ENCODE measurements at places on chromosomes 3 and 15. TPM values are rescaled to one million over a fixed set of nuclear protein-coding genes. Genes with fewer than 3 reads are reported as not detected.
A peak's percentile ranks its signal among the peaks of the same experiment; 100 is the strongest.

DNA sequence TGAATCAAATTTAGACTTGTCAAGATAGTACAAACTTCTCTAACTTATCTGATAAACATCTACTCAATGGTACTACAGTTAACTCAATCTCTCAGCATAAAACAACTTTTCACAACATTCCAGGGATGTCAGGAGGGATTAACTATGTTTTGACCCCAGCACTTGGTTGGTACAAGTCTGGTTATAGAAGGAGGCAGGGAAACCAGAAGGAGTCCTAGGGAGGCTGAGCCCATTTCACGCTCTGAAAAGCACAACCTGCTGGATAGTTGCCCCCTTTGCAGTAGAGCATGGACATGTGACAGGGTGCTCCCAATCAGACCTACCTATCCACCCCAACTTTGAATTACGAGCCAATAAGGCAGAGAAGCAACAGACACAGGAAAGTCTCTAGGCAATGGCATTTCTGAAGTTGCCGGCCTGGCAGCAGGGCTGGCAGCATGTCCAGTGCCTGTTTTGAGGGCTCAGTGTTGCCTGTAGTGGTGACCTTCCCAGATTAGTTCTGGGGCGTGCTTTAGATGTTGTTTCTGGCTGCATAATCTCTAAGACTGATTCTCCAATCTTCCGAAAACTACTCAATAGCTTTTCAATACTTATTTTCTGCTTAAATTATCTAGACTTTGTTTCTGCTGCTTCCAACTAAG lies 8.2 kb downstream of the ANKUB1 start:
- DNase-seq = no peak

GRCh38 chr15:37149146-37149545 lies 48.8 kb upstream of the MEIS2 start:
- DNase-seq = no peak

GRCh38 chr3:169186596-169186995 lies 476.9 kb downstream of the MECOM start:
- no peak for DNase-seq

GRCh38 chr3:169060037-169060436 lies 603.5 kb downstream of the MECOM start:
- DNase-seq = no peak

- peak; percentile 55 for DNase-seq
Observed at GRCh38 chr3:94615275-94616065, 552.6 kb downstream of the NSUN3 start.

- peak; percentile 27 for DNase-seq
Observed at GRCh38 chr15:47299846-47300434, 417.4 kb upstream of the SEMA6D start.

DNA sequence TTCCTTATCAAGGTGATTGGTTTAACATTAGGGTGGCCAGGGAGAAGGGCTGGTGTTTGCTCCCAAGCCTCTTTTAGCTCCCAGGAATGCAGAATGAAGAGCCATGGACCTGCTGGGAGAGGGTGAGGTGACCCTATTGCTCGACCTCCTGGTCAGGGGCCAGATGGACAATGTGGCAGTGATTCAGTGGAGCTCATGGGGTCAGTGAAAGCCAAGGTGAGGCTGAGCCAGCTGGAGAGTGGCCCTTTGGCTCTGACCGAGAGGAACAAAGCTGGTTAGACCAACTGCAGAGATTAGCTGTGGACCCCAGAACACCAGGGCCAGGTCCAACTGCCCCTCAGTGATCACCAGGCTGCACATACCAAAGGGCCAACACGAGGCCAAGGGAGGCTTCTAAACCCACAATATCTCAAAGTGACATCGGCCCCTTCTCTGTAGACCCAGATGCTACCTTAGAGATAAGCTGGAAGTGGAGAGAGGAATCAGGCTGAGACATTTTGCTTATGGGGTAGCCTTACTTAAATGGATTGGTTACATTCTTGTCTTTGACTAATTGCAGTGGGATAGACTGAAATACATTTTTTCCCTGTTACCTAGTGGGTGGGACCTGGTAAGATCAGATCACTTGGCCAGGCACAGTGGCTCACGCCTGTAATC lies 15.8 kb upstream of the BTBD1 start:
- DNase-seq = no peak

- no peak for DNase-seq
Observed at GRCh38 chr15:22948056-22948455, 32.1 kb downstream of the CYFIP1 start.

DNA sequence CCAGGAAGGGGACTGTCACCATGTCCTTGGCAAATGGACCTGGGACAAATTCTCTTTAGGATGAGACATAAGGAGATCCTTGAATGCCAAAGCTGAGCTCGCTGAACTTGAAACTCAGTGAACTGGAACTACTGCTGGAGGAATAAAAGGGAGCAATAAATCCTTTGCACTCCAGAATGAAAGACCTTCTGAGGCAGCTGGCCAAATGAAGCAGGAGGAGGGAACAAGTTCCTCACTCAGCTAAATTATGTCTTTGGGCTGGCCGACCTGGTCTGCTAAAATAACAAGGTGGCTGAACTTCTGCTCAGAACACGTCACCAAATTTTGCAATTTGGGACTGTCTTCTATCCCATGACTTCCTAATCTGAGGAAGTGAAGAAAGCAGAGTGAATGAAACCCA lies 314.7 kb downstream of the LPP start:
- DNase-seq = no peak

- DNase-seq = no peak
Observed at GRCh38 chr3:170745211-170745718, 124.7 kb downstream of the RPL22L1 start.

SI gene
- polyA plus RNA-seq = not detected
